H1 (cell line): ENCODE measurements at places on chromosomes 4 and X. TPM values are rescaled to one million over a fixed set of nuclear protein-coding genes. Genes with fewer than 3 reads are reported as not detected.

- no peak overlapping the region for H3K4me3 ChIP-seq
- H3K36me3 ChIP-seq = no peaks in the 10 kb centered on the region
- no peak for DNase-seq
- H3K4me1 ChIP-seq = no peaks in the 10 kb centered on the region
Observed at GRCh38 chr4:48388525-48389154, 47.3 kb downstream of the SLAIN2 start.

GRCh38 chr4:8435656-8436121, 4.8 kb downstream of the ACOX3 start:
- H3K27me3 ChIP-seq = peaks cover 2% of the 10 kb centered on the region
- H3K4me1 ChIP-seq = peaks cover 2% of the 10 kb centered on the region
- H3K27ac ChIP-seq = no peak overlapping the region
- H3K4me3 ChIP-seq = no peak overlapping the region

SUV39H1 gene
- total RNA-seq = 14.1 and 14.8 TPM in 2 replicates

SH2D1A gene
- not detected in 2 replicates for total RNA-seq

PDLIM3 gene
- total RNA-seq = 7.6 and 8.1 TPM in 2 replicates

SPOCK3 gene
- 0.44 and 0.60 TPM in 2 replicates for total RNA-seq
